ENCODE measurements at places on chromosomes 2 and 18. TPM values are rescaled to one million over a fixed set of nuclear protein-coding genes. Genes with fewer than 3 reads are reported as not detected.

IL18RAP gene
- total RNA-seq = 1.8 TPM

CYP27C1 gene
- total RNA-seq = not detected

ALPG gene
- total RNA-seq = not detected

ABHD1 gene
- total RNA-seq = 2.1 TPM

FASTKD2 gene
- total RNA-seq = 23.7 TPM

KLHL14 gene
- 1.1 TPM for total RNA-seq

DCDC2C gene
- not detected for total RNA-seq

DNA sequence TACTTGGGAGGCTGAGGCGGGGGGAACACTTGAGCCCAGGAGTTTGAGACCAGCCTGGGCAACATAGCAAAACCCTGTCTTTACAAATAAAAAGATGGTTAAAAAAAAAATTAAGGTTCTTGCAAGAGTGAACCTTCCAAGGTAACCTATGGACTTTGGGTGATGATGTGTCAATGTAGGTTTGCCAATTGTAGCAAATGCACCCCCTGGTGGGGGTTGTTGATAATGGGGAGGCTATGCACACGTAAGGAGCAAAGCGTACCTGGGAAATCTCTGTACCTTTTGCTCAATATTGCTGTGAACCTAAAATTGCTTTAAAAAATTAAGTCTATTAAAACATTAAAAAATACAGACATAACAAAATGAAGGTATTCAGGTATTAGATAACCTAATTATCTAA, 70.4 kb downstream of the CWC22 start:
- H3K4me1 ChIP-seq = peaks cover 2% of the 10 kb centered on the region
- no peak overlapping the region for H3K27ac ChIP-seq
- peaks cover 25% of the 10 kb centered on the region for H3K36me3 ChIP-seq
- H3K27me3 ChIP-seq = no peaks in the 10 kb centered on the region

GRCh38 chr2:73103018-73103542, 9.7 kb downstream of the RAB11FIP5 start:
- DNase-seq = no peak
- no peaks in the 10 kb centered on the region for H3K36me3 ChIP-seq
- no peaks in the 10 kb centered on the region for H3K27me3 ChIP-seq
- peak overlapping the region; percentile 44 for H3K27ac ChIP-seq
- H3K4me1 ChIP-seq = peaks cover under 1% of the 10 kb centered on the region

DNA sequence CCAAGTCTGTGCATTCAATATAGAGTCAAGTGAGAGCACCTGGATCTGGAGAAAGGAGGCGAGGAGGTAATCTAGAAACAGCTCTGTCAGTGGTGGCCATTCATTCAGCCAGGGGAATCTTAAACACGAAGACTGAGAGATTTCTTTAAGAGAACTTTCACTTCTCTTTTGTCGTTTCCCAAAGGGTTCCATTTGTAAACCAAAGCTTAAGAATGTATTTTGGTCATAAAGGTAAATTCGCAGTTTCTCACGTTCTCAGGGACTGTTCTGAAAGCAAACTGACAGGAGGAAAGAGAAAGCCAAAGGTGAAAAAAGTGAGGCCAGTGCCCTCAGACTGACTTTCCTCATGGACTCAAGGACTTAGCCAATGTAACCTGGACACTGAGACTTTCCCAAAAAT, 513.5 kb downstream of the CMPK2 start:
- no peak overlapping the region for H3K27ac ChIP-seq
- no peak for DNase-seq
- H3K4me3 ChIP-seq = no peak overlapping the region

DNA sequence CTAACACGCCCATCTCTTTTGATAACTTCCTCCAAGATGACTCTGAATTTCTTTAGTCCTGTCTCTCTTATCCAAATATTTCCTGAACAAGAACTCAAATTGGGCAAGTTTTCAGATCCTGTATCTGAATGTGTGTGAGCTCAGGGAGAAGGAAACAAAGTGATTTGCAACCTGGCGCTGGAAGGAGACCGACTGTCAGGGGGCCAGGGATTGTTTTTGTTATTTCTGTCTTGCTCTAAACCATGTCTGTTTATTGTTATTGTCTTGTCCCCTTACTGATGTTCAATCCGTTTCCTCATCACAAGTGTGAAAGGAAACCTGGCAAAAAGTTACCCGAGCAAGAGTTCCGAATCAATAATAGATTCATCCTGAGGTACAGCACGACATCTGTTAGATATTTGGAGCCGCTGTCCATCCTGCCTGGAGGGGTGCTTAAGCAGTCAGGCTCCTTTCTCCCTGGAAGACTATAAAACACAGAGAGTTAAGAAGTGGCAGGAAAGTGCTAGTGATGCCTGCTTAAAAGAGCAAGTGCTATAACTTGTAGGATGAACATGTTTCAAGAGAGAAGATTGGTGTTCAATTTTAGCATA, 132.5 kb upstream of the OSR1 start:
- DNase-seq = no peak
- H3K36me3 ChIP-seq = no peaks in the 10 kb centered on the region
- H3K27me3 ChIP-seq = peaks cover 34% of the 10 kb centered on the region
- H3K27ac ChIP-seq = no peak overlapping the region
- H3K4me1 ChIP-seq = no peaks in the 10 kb centered on the region
- H3K4me3 ChIP-seq = no peak overlapping the region

DNA sequence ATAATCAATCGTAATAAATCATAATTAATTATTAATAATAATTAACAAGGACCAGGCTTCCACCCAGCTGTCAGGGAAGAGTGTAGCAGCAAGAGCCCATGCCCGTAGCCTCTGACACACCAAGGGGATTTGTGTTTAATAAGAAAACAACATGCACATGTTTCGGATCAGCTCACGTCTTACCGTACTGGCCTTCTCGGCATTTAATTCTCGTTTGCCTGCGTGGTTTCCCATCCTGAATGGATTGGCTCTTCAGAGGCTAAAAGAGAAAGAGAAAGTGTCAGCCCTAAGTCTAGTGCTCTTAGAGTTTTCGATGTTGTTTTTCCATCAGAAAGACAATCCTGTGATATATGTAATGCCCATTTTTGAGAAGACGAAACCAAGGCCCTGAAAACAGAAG, 27.6 kb downstream of the MBP start:
- H3K4me1 ChIP-seq = peaks cover 95% of the 10 kb centered on the region
- no peak for DNase-seq
- H3K27me3 ChIP-seq = no peaks in the 10 kb centered on the region
- H3K4me3 ChIP-seq = peak overlapping the region; percentile 66

- no peaks in the 10 kb centered on the region for H3K36me3 ChIP-seq
- no peaks in the 10 kb centered on the region for H3K27me3 ChIP-seq
- no peak overlapping the region for H3K27ac ChIP-seq
- no peak overlapping the region for H3K4me3 ChIP-seq
- DNase-seq = no peak
- no peaks in the 10 kb centered on the region for H3K4me1 ChIP-seq
Measured at GRCh38 chr2:237059155-237059875, 26.4 kb upstream of the COPS8 start.

GRCh38 chr2:81084101-81084500, 779.5 kb upstream of the LRRTM1 start:
- no peaks in the 10 kb centered on the region for H3K4me1 ChIP-seq
- H3K36me3 ChIP-seq = no peaks in the 10 kb centered on the region
- H3K27me3 ChIP-seq = no peaks in the 10 kb centered on the region
- H3K4me3 ChIP-seq = no peak overlapping the region
- no peak for DNase-seq

- H3K4me3 ChIP-seq = peak overlapping the region; percentile 86
- H3K4me1 ChIP-seq = peaks cover 78% of the 10 kb centered on the region
- peaks cover 8% of the 10 kb centered on the region for H3K36me3 ChIP-seq
Measured at GRCh38 chr2:73987109-73987947, 2.6 kb downstream of the TET3 start.

GRCh38 chr2:197075281-197075680, 148.8 kb upstream of the PGAP1 start:
- H3K27ac ChIP-seq = no peak overlapping the region
- no peaks in the 10 kb centered on the region for H3K27me3 ChIP-seq
- no peak overlapping the region for H3K4me3 ChIP-seq

- DNase-seq = no peak
- no peaks in the 10 kb centered on the region for H3K4me1 ChIP-seq
- H3K4me3 ChIP-seq = no peak overlapping the region
- no peak overlapping the region for H3K27ac ChIP-seq
- H3K27me3 ChIP-seq = peaks cover 12% of the 10 kb centered on the region
- no peaks in the 10 kb centered on the region for H3K36me3 ChIP-seq
Measured at GRCh38 chr18:32318581-32318980, 128.7 kb downstream of the MEP1B start.

GRCh38 chr18:50441501-50441900, 66.7 kb downstream of the SKA1 start:
- H3K4me3 ChIP-seq = no peak overlapping the region
- peaks cover 2% of the 10 kb centered on the region for H3K36me3 ChIP-seq
- H3K4me1 ChIP-seq = no peaks in the 10 kb centered on the region
- H3K27me3 ChIP-seq = peaks cover 6% of the 10 kb centered on the region
- no peak overlapping the region for H3K27ac ChIP-seq

GRCh38 chr18:3057526-3057925, 44.6 kb upstream of the LPIN2 start:
- H3K27me3 ChIP-seq = no peaks in the 10 kb centered on the region
- no peak for DNase-seq
- peak overlapping the region; percentile 94 for H3K27ac ChIP-seq

GRCh38 chr2:152529420-152530115, 187.7 kb downstream of the PRPF40A start:
- H3K36me3 ChIP-seq = no peaks in the 10 kb centered on the region
- H3K4me1 ChIP-seq = no peaks in the 10 kb centered on the region

GRCh38 chr2:177174486-177174885, 38.1 kb upstream of the HNRNPA3 start:
- DNase-seq = no peak
- no peak overlapping the region for H3K4me3 ChIP-seq
- H3K36me3 ChIP-seq = no peaks in the 10 kb centered on the region
- no peak overlapping the region for H3K27ac ChIP-seq
- peaks cover 5% of the 10 kb centered on the region for H3K27me3 ChIP-seq
- H3K4me1 ChIP-seq = no peaks in the 10 kb centered on the region

DNA sequence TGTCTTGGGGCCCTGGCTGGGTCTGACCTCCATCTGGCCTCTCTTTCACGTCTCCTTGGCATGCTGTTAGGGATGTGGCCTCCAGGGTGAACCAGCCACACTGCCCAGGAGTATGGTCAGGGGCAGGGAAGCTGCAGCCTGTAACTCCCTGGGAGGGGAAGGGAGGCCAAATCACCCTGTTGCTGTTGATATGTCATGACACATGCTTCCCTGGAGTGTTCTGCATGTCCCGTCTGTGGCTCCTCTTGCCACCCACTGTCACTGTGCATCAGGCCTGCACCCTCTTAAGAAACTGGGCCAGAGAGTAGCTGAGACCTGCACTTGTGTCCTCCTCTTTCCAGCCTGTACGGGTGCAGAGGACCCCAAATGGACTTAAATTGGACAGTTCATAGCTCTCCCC, 221.3 kb downstream of the FHOD3 start:
- no peak for DNase-seq
- no peak overlapping the region for H3K27ac ChIP-seq
- H3K4me1 ChIP-seq = no peaks in the 10 kb centered on the region
- H3K4me3 ChIP-seq = no peak overlapping the region
